Right cardiac atrium (tissue), 5 donors: ENCODE measurements at places on chromosomes 4 and X. TPM values are rescaled to one million over a fixed set of nuclear protein-coding genes. Genes with fewer than 3 reads are reported as not detected.

DNA sequence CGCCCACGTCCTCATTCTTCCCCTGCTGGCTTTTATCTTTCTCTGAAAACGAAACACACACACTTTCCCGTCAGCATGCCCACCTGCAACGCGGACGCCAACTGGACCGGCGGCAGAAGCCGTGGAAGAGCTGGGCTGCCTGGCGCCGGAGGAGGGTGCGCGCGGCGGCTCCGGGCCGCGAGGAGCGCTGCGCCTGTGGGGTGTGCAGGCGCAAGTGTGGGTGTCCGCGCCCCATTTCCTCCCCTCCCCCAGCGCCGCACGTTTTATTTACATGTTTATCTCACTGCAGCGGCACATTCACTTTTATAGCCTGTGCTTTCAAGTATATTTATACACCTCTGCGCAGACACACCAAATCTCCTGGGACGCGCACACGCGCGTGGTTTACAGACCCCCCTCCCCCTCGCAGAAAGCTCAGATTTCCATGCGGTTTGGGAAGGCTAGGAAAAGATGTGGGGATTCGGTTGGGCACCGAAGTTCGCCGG lies 1.5 kb downstream of the PITX2 start:
- DNase-seq = no peak

Gene APLN
- total RNA-seq = 7.2 TPM

DNA sequence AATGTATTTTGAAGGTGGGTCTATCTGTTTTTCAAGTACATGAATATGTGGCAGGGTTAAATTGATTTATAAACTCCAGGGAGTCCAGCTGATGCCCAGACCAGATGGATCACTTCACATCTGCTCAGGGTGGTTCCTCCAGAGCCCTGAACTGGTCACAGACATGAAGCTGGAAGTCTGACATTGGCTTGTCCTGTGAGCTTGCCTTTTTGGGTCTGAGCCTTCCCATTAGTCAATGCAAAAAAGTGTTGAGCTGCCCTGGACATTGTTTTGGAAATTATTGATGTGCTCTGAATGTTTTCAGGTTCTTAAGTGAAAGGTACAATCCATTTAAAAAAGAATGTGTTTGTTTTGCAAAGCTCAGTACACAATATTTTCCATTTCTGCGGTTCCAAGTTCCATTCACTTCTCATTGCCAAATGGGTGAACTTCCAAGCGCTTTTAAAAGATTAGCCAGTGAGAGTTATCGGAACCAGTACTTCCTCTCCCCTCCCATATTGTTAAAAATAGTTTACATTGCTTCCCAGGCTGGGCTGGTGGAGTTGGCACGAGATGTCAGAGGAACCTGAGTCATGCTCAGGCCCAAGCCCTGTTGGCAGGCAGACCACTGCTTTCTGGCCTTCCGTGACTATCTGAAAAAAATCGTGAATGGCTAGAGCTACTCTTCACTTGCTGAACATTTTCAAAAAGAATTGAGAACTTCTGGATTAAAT lies 52.1 kb downstream of the PDGFRA start:
- peak; percentile 90 for DNase-seq

DNA sequence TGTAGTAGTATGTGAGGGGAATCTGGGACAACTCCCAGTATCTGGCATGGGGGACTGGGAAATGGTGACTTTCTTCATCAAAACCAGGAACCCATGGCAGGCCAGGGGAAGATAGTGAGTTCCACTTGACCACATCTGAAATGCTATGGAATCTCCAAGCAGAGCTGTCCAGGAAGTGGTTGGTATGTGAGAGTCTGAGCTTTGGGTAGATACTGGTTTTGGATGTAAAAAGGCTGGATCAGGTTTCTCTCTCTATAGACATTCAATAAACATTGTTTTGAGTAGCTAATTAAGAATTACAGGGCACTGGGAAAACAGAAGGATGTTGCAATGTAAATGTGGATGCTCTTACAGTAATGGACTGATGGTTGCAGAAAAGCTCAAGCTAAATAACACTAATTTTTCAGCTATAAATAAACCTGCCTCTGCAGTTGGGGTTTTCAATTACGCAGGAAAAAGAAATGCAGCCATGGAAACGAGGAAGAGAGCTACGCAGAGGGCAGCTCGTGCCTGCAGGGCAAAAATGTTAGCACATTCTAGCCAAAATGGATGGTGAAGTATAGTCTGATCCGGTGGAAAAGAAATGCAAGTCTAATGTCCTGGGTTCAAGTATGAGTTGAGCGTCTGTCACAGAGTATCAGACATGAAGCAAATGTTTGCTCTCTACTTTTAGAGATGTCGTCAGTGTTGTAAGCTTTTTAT lies 13.4 kb upstream of the CHRNA9 start:
- no peak for DNase-seq

GRCh38 chr4:129916991-129917390 lies 821.0 kb downstream of the C4orf33 start:
- no peak for DNase-seq

DNA sequence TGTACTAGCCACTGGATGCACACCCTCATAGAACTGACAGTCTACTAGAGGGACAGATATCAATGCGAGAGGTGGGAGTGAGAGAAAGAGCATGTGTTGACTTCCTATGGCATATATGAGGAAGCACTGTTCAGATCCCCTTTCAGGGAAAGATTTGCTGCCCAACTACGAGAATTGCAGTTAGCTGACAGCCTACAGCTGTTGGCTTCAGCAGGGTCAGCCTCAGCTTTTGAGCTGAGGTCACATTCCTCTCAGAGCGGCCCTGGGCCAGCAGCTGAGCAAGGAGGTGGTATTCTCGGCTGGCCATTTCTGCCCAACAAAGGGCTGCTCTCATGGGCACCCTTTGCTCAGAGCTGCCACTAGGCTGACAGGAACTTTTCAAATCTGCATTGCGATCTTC lies 580.2 kb downstream of the MID1IP1 start:
- DNase-seq = no peak

- DNase-seq = no peak
Measured at GRCh38 chrX:45903781-45904201, 641.4 kb downstream of the ZNF674 start.

Gene NCAPG
- total RNA-seq = 1.3 TPM

Gene CABS1
- not detected for total RNA-seq

DNA sequence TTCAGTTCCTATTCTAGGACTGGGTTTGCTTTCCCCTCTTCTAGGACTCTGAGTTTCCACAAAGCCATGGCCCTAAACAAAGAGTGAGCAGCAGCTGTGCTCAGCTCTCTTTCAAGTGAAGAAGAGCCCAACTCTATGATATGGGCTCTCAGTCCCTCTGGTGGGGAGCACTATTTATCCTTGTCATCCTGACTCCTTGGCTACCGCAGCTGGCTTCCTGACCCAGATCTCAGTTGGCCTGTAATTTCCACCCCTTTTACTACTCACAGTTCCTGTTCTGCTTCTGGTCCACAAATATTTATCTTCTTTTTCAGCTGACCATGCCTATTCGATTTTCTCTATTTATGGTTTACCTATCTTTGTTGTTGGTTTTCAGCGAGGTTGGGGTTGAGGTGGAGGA lies 33.8 kb downstream of the F8 start:
- no peak for DNase-seq

Gene CT45A3
- not detected for total RNA-seq

Gene SLC38A5
- total RNA-seq = 2.6 TPM

Gene HTN1
- not detected for total RNA-seq

DNA sequence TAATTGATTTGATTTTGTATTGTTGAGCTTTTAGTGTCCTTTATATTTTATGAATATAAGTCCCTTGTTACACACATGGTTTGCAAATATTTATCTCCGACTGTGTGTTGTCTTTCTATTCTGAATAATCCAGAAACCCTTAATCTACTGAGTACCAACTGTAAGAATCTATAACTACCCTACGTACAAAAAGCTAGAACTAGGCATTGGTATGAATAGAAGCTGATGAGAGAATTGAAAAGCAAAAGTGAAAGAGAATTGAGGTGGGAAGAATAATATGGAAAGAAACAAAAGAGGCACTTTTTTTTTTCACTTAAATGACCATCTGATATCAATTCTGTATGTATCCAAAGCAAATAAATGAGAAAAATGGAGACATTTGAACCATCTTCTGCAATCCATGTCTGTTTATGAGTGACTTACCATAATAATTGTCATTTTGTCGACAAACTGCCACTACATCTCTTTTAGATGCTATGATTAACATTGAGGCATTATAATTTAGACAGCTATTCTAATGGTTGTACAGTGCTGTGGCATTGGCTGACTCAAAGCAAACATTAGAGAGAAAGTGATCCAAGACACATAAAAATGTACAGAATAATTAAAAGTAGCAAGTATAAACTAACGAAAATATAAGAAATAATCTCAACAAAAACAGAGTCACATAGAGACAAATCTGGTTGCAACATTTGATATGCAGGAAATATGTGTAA lies 1516.6 kb upstream of the AGA start:
- no peak for DNase-seq

- no peak for DNase-seq
Measured at GRCh38 chrX:125947501-125947900, 218.6 kb downstream of the DCAF12L2 start.

DNA sequence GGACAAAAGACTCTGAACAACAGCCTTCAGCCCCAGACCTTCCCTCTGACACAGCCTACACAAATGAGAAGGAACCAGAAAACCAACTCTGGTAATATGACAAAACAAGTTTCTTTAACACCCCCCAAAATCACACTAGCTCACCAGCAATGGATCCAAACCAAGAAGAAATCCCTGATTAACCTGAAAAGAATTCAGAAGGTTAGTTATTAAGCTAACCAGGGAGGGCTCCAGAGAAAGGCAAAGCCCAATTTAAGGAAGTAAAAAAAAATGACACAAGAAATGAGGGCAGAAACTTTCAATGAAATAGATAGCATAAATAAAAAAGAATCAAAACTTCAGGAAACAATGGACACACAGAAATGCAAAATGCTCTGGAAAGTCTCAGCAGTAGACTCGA lies 224.0 kb downstream of the TRIML1 start:
- no peak for DNase-seq

DNA sequence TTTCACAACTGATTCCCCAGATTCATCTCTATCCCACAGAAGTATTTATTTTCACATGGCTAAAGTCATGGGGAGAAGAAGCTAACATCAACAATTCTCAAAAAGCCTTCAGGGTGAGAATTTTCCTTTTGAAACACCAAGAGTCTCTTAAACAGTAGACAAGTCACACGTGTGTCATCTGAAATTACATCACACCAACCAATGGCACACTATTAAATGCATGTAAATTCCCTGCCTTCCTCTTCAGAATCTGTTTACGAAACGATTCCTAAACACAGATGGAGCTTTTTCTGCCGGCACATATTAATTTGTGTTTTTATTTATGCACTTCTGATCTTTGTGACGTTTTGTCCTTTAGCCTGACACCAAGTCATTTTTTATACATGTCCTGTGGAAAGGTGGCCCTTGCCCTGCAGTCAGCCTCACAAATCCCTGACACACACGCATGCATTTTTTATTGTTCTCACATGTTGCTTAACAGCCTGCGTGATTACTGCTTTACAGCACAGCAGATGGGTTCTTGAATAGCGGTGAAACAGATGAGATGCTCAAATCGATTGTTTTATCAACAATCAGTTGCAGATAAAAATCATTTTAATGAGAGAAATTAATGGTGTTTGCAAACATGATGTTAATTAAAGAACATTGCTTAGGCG lies 735.9 kb upstream of the TENM3 start:
- DNase-seq = no peak

GRCh38 chr4:6184169-6184568 lies 16.2 kb downstream of the JAKMIP1 start:
- no peak for DNase-seq

Gene CPZ
- 1.1 TPM for total RNA-seq

- peak; percentile 41 for DNase-seq
Measured at GRCh38 chr4:2356123-2357069, 62.0 kb downstream of the ZFYVE28 start.

DNA sequence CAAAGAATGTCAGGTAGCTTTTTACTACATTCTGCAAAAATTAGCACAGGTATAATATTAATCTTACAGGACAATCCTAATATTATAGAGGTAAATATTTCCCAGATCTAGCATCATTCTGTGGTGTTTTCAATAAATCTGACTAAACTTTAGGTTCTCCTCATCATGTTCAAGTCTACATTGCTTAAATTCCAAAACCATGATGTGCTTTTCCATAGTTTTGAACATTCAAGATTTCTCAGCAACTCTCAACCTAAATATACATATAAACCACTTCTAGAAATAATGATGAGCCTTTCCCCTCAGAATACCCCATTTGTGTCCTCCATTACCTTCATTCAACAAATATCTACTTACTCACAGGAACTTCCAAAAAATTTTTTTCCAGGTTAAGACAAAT lies 23.1 kb downstream of the EIF4E start:
- DNase-seq = no peak

Gene TENT5D
- not detected for total RNA-seq

- no peak for DNase-seq
Measured at GRCh38 chr4:120692964-120693363, 229.6 kb downstream of the PRDM5 start.

GRCh38 chr4:168570466-168570865 lies 73.6 kb downstream of the PALLD start:
- DNase-seq = no peak

GRCh38 chr4:41728573-41728913 lies 20.0 kb downstream of the PHOX2B start:
- no peak for DNase-seq

Gene SHROOM2
- 4.0 TPM for total RNA-seq

Gene RXFP1
- total RNA-seq = not detected

Gene GNRHR
- total RNA-seq = not detected

DNA sequence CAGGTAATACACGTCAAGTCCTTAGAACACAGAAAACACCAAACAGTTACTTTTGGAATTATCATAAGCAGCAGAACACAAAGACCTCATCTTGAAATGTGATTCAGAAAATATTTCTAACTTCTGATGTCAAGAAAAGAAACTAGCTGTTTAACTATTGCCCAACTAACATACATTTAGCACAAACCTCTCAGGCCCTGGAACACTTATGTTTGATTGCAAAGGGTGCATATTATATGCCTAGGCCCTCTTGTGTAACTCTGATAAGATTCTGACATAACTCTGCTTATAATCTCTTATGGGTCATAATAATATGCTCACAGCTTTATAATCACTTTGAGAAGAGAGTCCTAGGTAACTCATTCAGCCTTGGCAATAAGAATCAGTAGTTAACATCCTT lies 62.6 kb downstream of the TBC1D9 start:
- no peak for DNase-seq

Gene BTK
- 3.6 TPM for total RNA-seq

Gene BANK1
- total RNA-seq = 0.78 TPM

Gene ZDHHC15
- total RNA-seq = 4.3 TPM

- DNase-seq = no peak
Measured at GRCh38 chr4:24496597-24496996, 87.8 kb downstream of the DHX15 start.

DNA sequence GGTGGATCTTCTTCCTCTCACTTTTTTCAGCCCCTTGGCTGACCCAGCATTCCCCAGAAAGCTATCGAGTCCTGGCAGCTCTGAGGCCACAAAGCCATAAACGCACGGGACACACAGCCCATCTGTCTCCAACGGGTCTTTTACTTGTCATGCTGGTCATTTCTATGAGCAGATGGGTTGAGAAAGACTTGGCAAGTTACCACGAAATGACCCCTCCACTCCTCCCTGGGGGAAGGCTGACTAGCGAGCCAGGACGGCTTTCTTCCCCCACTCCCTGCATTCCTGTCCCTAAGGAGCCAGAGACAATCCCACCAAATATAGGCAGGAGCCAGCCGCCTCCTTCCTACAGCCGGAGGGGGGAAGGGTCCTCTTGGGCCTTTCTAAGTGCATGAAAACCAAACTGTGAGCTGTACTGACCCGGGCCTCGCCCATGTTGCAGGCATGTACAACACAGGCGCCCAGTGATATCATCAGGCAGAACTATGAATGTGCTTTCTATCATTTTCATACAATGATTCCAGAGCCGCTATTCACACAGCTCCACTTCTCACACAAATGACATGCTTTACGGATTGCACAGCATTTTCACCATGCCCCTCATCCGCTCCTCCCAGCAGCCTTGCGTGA lies 28.6 kb downstream of the AFAP1 start:
- DNase-seq = peak; percentile 77
